A549 treated with Mapracorat at 1 μM for 4 hours (cell line): ENCODE measurements at places on chromosomes 4 and X. TPM values are rescaled to one million over a fixed set of nuclear protein-coding genes. Genes with fewer than 3 reads are reported as not detected.

The RWDD4 gene
- total RNA-seq = 17.7 to 19.2 TPM (median 18.6 TPM) in 5 replicates

The APLN gene
- 0.76 to 1.1 TPM (median 0.88 TPM) in 5 replicates for total RNA-seq

The CT47A1 gene
- total RNA-seq = not detected in 5 replicates

The SCFD2 gene
- 5.0 to 8.1 TPM (median 6.1 TPM) in 5 replicates for total RNA-seq

The KLB gene
- total RNA-seq = 0.08 to 0.16 TPM (median 0.13 TPM) in 5 replicates

The RNF150 gene
- total RNA-seq = 0.20 to 0.64 TPM (median 0.30 TPM) in 5 replicates

The FBXL5 gene
- 24.9 to 29.9 TPM (median 29.3 TPM) in 5 replicates for total RNA-seq

The C4orf51 gene
- total RNA-seq = not detected in 5 replicates

The NHSL2 gene
- total RNA-seq = 0.25 to 0.52 TPM (median 0.27 TPM) in 5 replicates

The COX7B2 gene
- not detected in 5 replicates for total RNA-seq

The ASMT gene
- 0.16 to 0.53 TPM (median 0.45 TPM) in 4 of 5 replicates, not detected in the other for total RNA-seq

The PPARGC1A gene
- total RNA-seq = 0.02 to 0.10 TPM (median 0.04 TPM) in 4 of 5 replicates, not detected in the other

The TRPC5OS gene
- total RNA-seq = not detected in 5 replicates

The HNRNPDL gene
- total RNA-seq = 230 to 388 TPM (median 275 TPM) in 5 replicates

The CYSLTR1 gene
- total RNA-seq = not detected in 5 replicates

The TCEAL7 gene
- not detected in 5 replicates for total RNA-seq

The GLRA3 gene
- total RNA-seq = not detected in 5 replicates

The KLHL2 gene
- 11.1 to 16.6 TPM (median 16.1 TPM) in 5 replicates for total RNA-seq

The ZNF330 gene
- 24.3 to 32.2 TPM (median 27.4 TPM) in 5 replicates for total RNA-seq

The RBM46 gene
- total RNA-seq = not detected in 5 replicates

The TMPRSS11A gene
- not detected in 5 replicates for total RNA-seq

The SETD7 gene
- total RNA-seq = 35.4 to 44.0 TPM (median 38.4 TPM) in 5 replicates

The OCRL gene
- total RNA-seq = 18.4 to 25.7 TPM (median 24.8 TPM) in 5 replicates

The MAGEA2 gene
- 0.12 to 0.27 TPM in 2 of 5 replicates, not detected in the others for total RNA-seq

The MTM1 gene
- 5.3 to 7.4 TPM (median 6.3 TPM) in 5 replicates for total RNA-seq

The MAP3K15 gene
- 1.7 to 2.2 TPM (median 2.0 TPM) in 5 replicates for total RNA-seq

The DGKK gene
- not detected in 5 replicates for total RNA-seq

The PTTG2 gene
- total RNA-seq = not detected in 5 replicates

The ARSJ gene
- total RNA-seq = 3.8 to 4.7 TPM (median 4.5 TPM) in 5 replicates

The FATE1 gene
- not detected in 5 replicates for total RNA-seq

The PRIMPOL gene
- 6.3 to 7.2 TPM (median 7.1 TPM) in 5 replicates for total RNA-seq

The F8A2 gene
- not detected in 5 replicates for total RNA-seq

The HDAC6 gene
- total RNA-seq = 25.3 to 31.5 TPM (median 27.3 TPM) in 5 replicates

The NLRP2B gene
- not detected in 5 replicates for total RNA-seq

The CXXC4 gene
- total RNA-seq = 0.02 TPM in 2 of 5 replicates, not detected in the others

The WNK3 gene
- 0.01 to 0.09 TPM (median 0.05 TPM) in 5 replicates for total RNA-seq

The OPRPN gene
- not detected in 5 replicates for total RNA-seq

The CSAG3 gene
- not detected in 5 replicates for total RNA-seq

The MED12 gene
- total RNA-seq = 8.3 to 11.9 TPM (median 10.2 TPM) in 5 replicates

The PCDH7 gene
- total RNA-seq = 0.08 to 0.13 TPM (median 0.10 TPM) in 5 replicates

The CLCN4 gene
- 3.0 to 4.9 TPM (median 3.4 TPM) in 5 replicates for total RNA-seq

The ART3 gene
- total RNA-seq = not detected in 5 replicates
